SIG-M5 (cell line): ENCODE measurements at places on chromosomes 6 and 20.

DNA sequence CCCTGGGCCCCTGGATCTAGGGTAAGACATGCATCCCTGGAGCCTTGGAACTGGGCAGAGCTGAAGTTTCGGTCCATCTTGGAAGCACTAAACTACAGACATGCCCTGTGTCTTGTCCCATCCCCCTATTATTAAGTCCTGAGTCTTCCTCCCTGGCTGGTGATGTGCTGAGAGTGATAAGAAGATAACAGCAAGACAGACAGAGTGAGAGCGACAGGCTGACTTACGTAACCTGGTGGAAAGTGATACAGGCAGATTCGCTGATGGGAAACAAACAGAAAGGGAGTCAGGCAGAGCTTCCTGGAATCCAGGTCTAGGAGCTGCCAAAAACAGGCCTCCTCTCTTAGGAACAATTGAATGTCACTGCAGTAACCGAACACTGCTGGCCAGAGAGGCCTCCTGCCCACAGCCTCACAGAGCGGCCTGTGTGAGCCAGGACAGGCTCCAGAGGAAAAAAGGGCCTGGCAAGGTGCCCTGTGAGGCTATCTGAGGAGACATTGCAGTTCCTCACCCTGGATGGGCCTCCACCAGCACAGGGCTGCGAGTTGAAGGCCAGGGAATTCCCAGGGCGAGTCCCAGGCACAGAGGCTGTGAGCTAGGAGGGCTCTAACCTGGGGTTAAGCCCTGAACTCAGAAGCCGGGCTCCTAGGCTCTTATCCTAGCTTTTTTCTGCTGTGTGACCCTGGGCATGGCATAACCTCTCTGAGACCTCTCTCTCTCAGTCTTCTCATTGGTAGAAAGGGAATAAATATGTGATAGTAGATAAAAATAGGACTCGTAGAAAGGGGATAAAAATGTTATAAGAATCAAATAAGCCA lies 34.2 kb upstream of the B4GALT5 start:
- no peak for DNase-seq

GRCh38 chr6:151052021-151052646 lies 186.6 kb downstream of the MTHFD1L start:
- DNase-seq: no peak

DNA sequence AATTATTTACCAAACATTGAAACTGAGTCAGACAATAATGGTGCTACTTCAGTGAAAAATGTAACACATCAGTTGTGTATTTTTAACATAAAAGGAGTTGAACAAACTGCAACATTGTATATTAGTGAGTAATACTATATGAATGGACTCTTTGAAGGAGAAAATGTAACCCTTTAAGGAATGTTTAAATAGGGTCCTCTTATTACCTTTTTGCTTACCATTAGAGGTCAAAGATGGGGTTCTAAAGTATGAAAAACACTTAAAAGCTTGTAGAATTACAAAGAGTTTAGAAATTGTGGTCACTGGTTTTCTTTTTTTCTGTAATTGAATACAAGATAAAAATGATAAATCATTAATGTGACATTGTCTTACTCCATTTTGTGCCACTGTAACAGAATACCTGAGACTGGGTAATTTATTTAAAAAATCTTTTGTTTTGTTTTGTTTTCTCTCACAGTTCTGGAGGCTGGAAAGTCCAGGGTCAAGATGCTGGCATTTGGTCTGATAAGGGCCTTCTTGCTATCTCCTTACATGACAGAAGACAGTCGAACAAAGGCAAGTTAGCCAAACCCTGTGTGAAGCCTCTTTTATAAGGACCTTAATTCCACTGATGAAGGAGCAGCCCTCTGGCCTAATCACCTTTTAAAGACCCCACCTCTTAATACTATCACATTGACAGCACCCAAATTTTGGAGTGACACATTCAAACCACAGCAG lies 43.2 kb downstream of the SESN1 start:
- DNase-seq: no peak

GRCh38 chr6:16851758-16852157 lies 90.5 kb upstream of the ATXN1 start:
- DNase-seq: peak; percentile 48

GRCh38 chr6:140500849-140501248 lies 1126.4 kb upstream of the CITED2 start:
- DNase-seq: no peak

DNA sequence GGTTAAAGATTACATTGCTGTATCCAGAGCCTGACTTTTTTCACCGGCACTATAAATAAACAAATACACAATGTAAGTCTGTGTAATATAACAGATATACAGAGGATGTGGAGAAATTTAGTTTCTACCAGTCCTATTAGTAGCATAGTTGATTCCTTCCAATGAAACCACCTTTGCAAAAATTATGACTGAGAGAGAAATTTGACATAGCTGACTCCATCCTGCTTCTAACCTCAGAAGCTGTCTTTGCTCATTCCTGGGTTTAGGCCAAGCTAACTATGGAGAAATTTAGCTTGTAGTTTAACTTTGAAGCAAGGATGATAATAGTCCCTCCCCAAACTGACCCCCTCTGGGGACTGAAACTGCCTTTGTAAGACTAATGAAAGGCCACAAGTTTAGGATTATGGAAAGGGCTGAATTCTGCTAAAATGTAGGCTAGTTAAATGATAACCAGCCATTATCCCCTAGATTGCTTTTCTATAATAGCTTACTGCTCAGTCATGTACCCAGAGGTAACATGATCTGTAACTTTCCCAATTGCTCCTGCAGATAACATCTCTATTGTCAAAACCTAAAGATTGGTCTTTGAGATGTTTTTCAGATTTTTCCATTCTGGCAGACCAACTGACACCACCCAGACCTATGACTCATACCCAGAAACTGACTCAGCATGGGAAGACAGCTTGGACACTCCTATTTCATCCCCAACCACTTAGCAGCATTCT lies 172.8 kb upstream of the ARG1 start:
- DNase-seq: no peak

- no peak for DNase-seq
Observed at GRCh38 chr6:39313526-39314272, 520 bp downstream of the KCNK17 start.
